Right cardiac atrium (tissue), 5 donors: ENCODE measurements at places on chromosomes 7 and 10.
A peak's percentile ranks its signal among the peaks of the same experiment; 100 is the strongest.

DNA sequence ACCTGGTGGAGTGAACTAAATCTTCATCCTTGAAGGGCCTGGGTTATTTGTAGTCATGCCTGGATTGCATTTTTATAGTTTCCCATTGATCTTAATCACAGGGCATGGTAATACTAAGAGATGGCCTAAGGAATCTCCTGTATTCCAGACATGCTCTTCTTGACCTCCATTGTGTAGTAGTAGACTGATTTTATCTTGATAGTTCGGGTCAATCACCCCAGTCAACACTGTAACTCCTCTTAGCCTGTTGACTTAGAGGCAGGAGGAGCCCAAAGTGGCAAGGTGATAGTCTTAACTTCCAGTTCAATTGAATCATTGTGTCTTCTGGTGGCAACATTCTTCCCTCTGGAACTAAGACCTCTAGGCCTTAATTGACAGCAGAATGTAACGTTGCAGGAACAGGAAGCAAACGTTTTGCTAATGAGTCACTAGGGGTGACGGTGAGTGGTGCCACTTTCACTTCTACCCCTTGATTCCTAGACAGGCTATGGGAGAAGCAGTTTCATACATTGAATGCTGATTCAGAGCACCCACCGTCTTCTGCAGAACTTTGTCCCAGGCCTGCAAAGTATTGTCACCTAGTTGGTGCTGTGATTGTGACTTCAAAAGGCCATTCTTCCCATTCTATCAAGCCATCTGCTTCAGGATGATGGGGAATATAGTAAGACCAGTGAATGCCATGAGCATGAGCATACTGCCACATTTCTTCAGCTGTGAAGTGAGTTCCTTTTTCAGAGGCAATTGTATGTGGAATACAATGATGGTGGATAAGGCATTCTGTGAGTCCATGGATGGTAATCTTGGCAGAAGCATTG, 24.0 kb upstream of the PAPSS2 start:
- DNase-seq = no peak

DNA sequence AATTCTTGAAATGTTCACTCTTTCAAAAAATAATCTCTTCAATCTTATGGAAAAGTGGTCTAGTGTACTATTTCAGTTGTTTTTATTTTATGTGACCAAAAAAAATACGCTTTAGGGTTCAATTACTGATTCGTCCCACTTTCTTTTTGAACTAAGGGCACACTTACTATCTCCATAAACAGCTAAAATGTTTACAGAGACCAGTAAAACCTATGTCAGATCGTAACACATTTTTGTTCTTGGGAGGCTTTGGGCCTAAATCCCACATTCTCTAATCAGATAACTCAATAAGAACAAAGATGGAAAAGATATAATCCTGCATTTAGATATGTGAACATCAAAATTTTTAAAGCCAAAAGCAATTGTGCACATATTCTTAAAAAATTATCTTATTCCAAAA, 29.8 kb upstream of the EPC1 start:
- DNase-seq = no peak

GRCh38 chr10:52280051-52280450, 34.0 kb upstream of the DKK1 start:
- no peak for DNase-seq

DNA sequence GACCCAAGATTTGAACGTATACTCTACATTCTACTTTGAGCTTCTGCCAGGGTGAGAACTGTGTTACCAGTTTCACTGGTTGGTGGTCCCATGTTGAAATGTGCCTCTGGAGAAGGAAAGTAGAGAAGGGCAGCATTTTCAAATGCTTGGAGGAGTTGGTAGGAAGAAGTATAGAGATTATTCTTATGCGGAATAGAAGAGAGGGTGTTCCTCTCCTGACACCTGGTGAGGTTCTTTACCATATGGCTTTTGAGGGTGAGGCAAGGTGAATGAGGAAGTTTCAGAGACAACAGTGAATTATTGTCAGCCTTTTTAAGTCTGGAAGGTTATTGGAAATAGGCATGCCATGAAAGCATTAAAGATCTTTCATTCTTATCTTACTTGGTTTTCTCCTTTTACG, 34.3 kb downstream of the R3HCC1L start:
- no peak for DNase-seq

DNA sequence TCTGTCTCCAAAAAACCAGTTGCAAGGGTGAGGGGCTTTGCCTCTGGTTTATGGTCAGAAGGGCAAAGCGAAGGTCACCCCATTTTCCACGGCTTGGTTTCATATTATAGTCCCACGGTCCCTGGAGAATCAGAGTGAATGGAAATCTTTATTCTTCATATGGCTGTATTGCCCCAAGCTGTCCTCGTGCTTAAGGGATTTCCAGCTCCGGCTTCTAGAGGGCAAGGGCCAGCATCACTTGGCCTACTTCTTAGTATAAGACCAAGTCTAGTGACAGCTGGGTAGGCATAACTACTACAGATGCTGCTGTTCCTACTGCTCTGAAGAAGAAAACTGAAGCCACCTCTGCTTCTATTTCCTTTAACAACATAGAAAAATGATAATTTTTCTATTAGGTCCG, 63.2 kb downstream of the PARP12 start:
- no peak for DNase-seq

- no peak for DNase-seq
Measured at GRCh38 chr10:11204351-11204942, 186.8 kb downstream of the CELF2 start.

- DNase-seq = no peak
Measured at GRCh38 chr10:96570511-96570910, 16.3 kb downstream of the TM9SF3 start.

DNA sequence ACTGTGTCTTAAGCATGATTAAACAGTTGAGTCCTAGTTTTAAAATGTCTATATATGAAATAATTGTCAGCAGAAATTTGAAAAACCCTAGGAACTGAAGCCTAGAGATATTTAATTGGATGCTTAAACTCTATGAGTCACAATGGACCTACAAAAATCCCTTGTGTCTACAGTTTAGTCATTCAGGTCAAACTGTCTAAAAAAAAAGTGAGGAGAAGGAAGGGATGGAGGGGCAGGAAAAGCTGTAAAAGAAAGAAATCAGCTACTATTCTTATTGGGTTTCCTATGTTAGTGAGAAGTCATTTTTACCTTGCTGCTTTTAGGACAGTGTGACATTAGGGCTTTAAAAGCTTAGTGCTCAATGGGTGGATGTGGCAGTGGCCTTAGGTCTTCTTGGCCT, 406.1 kb upstream of the FZD8 start:
- DNase-seq = no peak

- DNase-seq = no peak
Measured at GRCh38 chr10:51874131-51874530, 174.7 kb upstream of the CSTF2T start.

DNA sequence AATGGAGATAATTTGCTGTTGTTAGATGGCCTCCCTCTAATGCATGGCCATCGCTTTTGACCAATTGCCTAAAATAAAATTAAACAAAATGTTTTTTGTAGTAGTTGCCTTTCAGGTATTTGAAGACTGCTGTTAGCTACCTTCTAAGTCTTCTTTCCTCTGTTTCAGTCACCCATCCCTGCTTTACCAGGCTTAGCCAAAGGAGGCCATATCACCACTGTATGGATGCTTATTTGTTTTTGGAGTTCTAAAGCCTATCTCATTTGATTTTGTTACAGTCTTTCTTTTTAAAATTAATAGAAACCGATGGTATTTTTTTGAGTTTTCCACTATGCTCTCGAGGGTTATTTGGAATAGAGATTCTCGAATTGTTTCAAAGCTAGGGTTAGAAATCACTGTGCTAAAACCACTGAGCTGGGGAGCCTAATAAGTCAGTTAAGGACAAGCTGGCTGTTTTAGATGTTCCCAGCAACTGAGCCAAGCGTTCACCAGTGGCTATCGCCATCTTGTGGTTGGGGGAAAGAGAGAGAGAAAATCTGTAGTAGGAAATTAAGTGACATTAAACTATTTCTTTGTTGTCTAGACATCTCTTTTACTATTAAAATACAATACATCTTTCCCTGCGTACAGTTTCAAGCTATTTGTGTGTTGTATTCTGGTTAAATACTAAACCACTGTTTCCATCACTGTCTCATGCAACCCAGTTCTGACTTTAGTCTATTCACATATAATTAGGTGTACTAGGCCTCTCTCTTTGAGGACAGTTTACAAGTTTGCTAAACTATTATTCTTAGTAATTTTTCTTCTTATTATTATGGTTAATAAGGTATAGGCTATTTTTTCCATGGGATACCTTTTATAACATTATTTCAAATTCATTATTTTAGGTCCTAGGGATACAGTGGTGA, 52.2 kb downstream of the GPR158 start:
- DNase-seq = peak; percentile 16

- no peak for DNase-seq
Measured at GRCh38 chr7:38699471-38699870, 68.3 kb upstream of the AMPH start.

DNA sequence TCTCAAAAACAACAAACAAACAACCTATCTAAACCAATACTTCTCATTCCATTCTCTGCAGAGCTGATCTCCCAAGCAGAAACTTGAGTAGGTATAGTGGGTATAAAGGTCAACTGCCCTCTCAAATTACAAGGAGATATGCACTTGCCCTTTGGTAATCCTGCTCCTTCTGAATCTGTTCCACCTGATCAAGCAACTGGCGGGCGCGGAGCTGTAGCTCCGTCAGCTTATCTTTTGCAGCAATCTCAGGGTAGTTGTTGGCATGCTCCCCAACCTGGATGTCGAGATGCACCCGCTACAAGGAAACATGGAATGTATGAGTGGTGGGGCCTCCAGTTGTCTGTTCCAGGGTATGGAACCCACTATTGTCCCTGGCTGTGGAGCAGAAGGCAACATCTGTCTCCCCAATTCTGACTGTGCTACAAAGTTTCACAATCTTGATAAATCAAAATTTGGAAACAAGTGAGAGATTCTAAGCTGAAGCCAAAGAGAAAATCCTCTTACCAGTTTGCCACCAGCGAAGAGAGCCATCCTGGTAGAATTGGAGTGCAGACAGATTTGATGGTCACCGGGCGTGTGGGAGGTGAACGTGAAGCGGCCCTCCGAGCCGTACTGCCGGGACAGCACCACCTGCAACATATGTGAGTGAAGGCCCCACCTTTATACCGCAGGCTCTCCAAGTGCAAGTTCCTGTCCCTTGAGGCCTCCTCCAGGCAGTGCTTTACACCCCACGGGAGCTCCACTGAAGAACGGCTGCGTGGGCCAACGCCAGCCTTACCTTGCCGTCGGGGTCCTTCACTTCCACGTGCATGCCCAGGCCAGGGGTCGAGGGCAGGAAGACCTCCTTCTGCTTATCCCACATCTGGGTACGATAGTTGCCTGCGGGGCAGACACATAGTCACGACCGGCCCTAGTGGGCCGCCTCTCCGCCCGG, 819 bp downstream of the TMED4 start:
- peak; percentile 48 for DNase-seq

- DNase-seq = peak; percentile 2
Measured at GRCh38 chr7:114459574-114459973, 45.0 kb downstream of the FOXP2 start.

- DNase-seq = no peak
Measured at GRCh38 chr10:65017523-65017922, 1496.3 kb downstream of the REEP3 start.

DNA sequence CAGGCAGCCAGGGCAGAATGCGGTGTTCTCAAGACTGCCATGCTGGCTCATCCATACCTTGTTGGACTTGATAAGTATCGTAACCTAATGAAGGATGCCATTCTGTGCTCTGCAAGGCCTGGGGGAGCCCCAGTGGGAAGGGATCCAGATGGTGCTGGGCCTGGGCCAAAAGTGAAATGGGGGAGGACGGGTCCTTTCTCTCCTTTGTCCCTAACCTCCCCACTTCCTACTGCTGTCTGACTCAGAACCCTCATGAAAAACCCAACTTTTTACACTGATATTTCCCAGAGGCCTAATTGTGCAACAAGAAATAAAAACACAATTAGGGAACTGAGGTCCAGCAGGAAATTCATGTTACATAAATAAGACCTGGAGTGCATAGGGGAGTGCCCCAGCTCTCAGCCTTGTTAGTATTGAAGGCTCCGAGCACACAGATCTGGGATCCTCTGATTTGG, 193.7 kb upstream of the SVIL start:
- DNase-seq = no peak

DNA sequence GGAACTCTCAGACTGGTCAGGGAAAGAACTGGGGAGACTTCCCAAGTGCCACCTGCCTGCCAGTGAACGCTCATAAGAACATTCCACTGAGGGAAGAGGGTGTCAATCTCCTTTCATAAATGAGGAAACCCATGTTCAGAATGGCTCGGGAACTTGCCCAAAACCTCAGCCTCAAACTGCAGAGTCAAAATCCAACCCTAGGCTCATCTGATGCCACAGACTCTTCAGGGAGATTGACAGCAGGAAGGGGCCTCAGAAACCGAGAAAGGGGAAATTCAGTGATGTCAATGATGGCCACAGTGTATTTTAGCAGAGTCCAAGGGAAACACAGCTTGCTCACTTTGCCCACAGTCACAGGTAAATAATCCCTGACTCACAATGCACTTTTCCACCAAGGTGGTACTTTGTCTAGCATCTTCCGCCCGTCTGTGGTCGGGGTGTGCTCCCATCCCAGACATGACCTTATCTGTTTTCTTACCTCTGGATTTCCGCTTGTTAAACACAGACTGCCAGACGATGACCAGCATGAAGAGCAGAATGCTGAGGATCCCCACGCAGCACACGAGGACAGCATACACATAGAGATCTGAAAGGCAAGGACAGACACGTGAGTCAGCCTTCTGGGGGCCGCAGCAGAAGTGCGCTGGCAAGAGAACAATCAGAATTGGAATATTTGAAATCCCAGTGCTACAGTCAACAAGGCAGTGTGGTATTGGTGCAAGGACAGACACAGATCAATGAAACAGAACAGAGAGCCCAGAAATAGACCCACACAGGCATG, 38.4 kb downstream of the VSTM4 start:
- DNase-seq = no peak

- DNase-seq = no peak
Measured at GRCh38 chr7:131288450-131288849, 39.2 kb upstream of the MKLN1 start.

DNA sequence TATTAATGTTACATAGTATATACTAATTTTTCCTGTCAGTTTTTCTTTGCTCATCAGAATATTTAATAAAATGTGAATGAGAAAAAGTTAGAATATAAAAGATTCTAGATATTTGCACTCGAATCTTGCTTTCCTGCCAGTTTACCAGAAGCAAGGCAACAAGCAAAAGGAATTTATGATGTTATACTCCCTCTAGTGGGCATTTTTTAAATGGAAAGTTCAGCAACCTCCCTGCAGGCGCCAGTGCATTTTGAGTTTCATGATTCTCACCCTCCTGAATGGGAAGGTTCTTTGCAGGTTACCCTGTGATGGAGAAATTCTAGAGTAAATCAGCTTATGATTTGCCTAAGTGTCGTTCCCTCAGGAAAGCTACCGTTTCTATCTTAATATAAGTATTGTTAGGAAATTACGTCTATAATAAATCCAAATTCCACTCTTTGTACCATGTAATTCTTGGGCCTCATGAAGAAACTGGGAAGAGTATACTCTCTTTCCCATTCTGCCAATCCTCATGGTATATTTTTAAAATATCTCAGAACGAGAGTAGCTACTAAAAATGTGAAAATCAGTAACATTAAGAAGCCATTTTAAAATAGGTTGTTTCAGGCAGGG, 350.0 kb downstream of the CRPPA start:
- peak; percentile 48 for DNase-seq
